Activated CD4-positive, alpha-beta T cell treated with anti-CD3 and anti-CD28 coated beads for 4 hours (primary cell): ENCODE measurements at places on chromosomes 5 and 9.

- DNase-seq, result no peak
Measured at GRCh38 chr9:126341902-126342301, 15.3 kb downstream of the MVB12B start.

- no peak for DNase-seq
Measured at GRCh38 chr5:60287174-60287771, 393.7 kb upstream of the PDE4D start.

GRCh38 chr5:121913418-121913817 lies 48.4 kb upstream of the SRFBP1 start:
- no peak for DNase-seq

DNA sequence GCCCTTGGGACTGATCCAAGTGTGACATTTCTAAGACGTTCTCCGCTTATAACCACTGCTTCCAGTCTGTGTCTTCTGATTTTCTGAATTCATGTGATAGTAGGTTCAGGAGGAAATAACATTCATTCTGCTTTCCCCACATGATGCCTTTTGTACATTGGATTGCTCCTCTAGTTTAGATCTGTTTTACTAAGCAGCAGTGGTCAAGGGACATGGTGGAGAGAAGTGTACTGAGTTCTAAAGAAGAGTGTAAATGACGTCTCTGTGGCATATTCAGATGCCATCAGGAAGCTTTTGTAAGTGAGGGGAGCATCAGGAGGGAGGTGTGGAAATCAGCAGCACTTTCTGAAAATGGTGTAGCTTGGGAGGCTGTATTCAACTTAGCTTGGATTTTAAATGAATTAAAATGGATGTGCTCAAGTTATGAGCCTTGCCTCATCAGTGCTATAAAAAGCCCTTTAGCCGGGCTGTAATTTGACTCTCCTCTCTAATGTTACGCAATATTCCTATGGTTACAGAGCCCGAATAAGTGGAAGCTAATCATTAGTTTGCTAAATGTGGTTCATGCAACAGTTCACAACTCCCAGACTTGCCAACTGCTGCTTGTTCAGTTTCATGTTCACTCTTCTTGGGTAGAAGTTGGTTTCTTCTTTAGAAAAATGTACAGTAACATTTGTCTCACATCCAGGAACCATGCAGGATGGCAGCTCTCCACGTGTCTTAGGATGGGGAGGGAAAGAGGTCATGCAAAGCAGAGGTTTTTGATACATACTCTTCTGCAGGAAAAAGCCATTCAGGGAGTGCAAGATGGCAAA lies 281.3 kb downstream of the ARHGAP26 start:
- no peak for DNase-seq

DNA sequence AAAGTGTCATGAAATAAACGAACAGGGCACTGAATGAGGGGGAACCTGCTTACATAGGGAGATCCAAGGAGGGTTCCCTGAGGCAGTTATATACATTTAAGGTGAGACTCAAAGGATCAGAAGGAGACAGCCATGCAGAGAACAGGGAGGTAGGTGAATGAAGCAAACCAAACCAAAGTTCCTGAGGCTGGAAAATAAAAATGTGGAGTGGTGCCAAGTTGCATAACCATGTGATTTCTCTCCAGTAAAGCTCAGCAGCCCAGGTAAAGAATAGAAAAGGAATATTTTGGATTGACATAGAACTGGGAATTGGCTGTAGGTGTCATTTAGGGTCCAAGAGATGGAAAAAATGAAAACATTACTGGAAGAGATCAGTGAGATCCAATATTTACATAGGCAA lies 110.7 kb downstream of the CAAP1 start:
- no peak for DNase-seq

GRCh38 chr5:5941486-5941885 lies 436.9 kb downstream of the MED10 start:
- no peak for DNase-seq

DNA sequence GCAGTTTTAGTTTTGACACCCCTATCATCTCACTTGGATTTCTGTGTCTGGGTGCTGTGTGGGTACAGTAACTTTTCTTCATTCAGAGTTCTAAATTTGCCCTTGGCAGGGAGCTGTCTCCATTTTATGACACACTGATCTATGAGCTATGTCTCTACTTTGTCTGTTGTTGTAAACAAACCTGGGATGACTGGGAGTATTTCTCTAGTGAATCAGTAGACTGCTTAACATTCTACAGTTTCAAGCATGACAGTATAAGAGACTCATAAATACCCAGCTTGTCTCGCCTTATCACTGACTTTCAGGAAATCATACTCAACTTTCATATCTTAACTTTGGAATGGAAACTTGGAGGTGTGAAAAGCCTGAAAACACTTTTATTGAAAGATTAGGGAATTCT lies 212.1 kb upstream of the NUDT12 start:
- DNase-seq, result no peak

DNA sequence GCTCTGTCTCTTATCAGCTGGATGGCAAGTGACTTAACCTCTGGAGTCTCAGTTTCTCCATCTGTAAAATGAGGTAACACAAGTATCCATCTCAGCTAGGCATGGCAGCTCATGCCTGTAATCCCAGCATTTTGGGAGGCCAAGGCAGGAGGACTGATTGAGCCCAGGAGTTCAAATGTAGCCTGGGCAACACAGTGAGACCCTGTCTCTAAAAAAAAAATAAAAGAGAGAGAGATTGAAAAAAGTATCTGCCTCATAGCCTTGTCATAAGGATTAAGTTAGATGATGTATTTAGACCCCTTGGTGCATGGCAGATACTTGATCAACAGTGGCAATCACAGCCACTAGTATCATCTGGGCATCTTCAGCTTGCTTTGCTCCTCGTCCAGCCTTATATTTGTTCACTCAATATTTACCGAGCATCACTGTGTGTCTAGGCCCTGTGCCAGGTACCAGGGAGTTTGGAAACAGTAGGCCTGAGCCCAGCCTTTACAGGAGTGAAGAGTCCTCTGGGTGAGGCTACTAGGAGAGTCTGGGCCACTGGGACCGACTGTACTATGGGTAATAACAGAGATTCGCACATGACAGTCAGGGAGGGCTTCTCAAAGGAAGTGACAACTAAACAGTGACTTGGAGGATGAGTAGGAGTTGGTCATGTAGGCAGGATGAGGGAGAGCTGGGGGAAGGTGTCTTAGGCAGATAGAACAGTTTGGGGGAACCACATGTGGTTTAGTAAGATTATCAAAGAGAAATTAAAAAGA lies 34.2 kb downstream of the CORO2A start:
- no peak for DNase-seq

GRCh38 chr5:78792345-78793055 lies 143.9 kb upstream of the LHFPL2 start:
- no peak for DNase-seq

DNA sequence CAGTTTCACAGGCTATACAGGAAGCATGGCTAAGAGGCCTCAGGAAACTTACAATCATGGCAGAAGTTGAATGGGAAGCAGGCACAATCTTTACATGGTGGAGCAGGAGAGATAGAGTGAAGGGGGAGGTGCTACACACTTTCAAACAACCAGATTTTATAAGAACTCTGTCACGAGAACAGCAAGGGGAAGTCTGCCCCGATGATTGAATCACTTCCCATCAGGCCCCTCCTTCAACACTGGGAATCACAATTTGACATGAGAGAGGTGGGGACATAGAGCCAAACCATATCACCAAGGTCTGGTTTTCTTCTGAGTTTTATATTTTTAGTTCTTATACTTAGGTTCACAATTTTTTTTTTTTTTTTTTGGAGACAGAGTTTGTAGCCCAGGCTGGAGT lies 16.1 kb downstream of the ZCCHC9 start:
- no peak for DNase-seq

DNA sequence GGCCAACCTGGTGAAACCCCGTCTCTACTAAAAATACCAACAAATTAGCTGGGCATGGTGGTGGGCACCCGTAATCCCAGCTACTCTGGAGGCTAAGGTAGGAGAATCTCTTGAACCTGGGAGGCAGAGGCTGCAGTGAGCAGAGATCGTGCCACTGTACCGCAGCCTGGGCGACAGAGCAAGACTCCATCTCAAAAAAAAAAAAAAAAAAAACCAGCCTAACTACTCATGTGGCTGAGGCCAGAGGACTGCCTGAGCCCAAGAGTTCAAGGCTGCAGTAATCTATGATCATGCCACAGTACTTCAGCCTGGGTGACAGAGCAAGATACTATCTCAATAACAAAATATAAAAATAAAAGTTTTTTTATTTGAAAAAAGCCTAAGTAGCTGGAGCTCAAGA lies 3.2 kb downstream of the UBTD2 start:
- no peak for DNase-seq

GRCh38 chr5:176796411-176796810 lies 13.9 kb upstream of the UNC5A start:
- DNase-seq, result no peak

DNA sequence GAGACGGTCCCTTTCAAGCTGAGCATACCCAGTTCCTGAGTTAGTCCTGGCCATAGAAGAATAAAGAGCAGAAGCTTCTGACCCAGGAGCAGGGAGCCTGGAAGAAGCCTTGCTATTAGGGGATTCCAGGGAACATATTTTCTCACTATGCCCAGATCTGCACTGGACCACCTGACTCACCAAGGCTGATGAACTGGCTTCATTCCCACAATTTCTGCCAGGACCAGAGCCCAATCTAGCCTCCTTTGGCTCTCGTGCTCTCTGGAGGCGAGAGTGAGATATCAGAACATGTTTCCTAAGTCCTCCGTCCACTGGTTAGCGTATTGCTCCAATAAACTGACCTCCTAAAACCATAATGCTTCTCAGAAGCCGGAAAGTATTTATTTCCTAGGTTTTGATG lies 9.9 kb downstream of the GABBR2 start:
- DNase-seq, result no peak

DNA sequence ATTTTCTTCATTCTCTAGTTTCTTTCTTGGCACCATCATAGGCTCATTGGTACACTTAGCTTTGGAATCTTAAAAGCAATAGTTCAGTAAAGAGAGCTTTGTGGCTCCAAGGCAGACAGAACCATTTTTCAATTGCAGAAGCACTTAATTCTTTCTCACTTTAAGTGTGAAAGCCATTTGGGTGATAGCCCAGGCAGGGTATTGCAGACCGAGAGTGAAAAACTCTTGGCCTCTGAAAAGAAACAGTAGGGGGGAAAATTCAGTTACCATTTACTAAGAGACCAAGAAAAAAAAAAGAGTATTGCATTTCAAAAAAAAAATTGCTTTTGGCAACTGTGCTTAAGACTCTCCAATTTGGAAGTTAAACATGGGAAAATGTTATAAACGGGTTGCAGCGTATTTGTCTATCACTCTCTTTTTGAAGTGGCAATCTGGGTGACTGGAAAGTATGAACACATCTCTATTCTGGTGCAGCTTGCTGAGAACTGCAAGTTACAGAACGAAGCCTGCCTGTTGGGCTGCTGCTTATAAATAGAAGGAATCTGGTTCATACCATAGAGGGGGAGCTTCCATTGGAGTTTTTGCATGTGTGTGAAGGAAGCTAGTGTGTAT lies 170.5 kb downstream of the TLE4 start:
- DNase-seq, result no peak
